ENCODE measurements at places on chromosomes 6 and 20. TPM values are rescaled to one million over a fixed set of nuclear protein-coding genes. Genes with fewer than 3 reads are reported as not detected.

DNA sequence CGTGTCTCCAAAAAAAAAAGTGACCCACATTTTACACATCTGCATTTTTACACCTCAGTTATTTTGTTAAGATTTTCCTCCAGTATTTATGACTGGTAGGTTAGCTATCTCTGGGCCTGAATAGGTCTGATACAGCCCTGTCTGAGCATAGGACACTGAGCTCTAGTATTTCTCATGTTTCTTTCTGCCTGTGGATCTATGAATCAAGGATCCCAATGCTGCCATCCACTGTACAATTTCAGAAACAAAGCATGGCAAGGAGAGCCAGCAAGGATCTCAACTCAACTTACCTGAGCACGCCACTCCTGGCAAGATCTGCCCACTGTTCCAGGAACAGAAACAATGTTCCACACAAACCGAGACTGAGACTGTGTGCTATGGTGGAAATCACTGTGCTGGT, 36.4 kb upstream of the ENPP5 start:
- peak overlapping the region; percentile 12 for H3K27ac ChIP-seq
- peaks cover 3% of the 10 kb centered on the region for H3K27me3 ChIP-seq
- H3K36me3 ChIP-seq, result no peaks in the 10 kb centered on the region
- H3K4me3 ChIP-seq, result no peak overlapping the region

DNA sequence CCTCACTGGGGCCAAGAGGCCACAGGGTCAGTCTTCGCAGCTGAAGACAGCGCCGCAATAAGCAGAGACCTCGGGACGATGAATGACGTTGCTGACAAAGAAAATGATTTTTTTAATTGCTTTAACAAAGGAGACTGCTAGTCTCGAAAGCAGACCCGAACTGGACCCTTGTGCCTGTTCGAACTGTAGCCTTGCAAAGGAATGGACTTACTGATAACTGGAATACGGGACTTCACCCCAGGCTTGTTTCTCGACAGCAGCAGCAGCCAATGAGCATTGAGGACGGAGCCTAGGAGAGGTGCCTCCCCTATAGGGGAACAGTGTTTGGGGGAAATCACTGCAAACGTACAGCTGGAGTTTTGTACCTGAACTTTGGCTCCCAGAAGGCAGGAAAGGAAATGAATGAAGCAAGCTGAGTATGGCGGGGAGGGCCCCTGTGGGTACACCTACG, 1.3 kb upstream of the TAF4 start:
- no peaks in the 10 kb centered on the region for H3K36me3 ChIP-seq
- peaks cover 39% of the 10 kb centered on the region for H3K4me1 ChIP-seq
- H3K27ac ChIP-seq, result peak overlapping the region; percentile 90
- peak overlapping the region; percentile 92 for H3K4me3 ChIP-seq
- peaks cover 18% of the 10 kb centered on the region for H3K27me3 ChIP-seq
- DNase-seq, result no peak

Gene CASS4
- polyA plus RNA-seq, result 3.2 TPM

GRCh38 chr6:142236691-142237090, 65.1 kb upstream of the ADGRG6 start:
- no peaks in the 10 kb centered on the region for H3K36me3 ChIP-seq
- no peak for DNase-seq
- H3K27me3 ChIP-seq, result peaks cover 1% of the 10 kb centered on the region
- H3K4me3 ChIP-seq, result no peak overlapping the region

All from immature natural killer cell (primary cell).